ENCODE measurements at places on chromosomes 12 and 14.

GRCh38 chr12:13210236-13211190, 14.0 kb downstream of the EMP1 start:
- no peak for DNase-seq

- DNase-seq: no peak
Observed at GRCh38 chr14:81474148-81474492, 59.5 kb downstream of the SEL1L start.

DNA sequence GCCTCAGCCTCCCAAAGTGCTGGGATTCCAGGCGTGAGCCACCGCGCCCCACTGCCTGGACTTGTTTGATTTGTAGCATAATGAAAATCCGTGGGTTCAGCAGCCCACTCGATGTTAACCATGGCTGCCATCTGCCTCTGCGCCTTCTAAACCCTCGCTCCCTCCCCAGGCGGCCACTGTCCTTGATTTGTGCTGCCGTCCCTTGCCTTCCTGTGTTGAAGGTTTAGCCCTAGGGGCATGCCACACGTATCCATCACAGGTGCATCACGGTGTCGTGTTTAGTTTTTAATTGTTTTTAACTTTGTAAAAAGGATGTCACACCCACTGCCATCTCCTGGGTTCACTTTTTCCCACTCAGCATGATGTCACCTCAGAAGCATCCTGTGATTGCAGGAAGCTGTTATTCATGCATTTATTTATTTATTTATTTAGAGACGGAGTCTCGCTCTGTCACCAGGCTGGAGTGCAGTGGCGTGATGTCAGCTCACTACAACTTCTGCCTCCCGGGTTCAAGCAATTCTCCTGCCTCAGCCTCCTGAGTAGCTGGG, 24.5 kb upstream of the ULK1 start:
- no peak for DNase-seq

DNA sequence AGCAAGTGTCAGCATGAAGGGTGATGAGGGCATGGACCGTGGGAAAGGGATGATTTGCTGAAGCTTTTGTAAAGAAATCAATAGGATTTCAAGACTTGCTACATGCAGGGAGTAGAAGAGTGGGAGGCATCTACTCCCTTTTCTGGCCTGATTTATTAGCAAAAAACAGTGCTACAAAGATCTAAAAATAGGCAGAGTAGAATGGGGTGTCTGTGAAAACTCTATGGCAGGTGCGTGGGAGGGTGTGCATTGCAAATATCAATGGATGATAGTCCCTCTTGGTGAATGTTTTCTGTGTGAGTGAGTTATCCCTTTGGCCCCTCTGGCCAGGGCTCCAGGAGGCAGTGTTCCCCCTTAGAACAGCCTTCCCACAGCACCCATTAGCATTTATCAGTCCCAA, 139.0 kb downstream of the SMOC1 start:
- DNase-seq: no peak

DNA sequence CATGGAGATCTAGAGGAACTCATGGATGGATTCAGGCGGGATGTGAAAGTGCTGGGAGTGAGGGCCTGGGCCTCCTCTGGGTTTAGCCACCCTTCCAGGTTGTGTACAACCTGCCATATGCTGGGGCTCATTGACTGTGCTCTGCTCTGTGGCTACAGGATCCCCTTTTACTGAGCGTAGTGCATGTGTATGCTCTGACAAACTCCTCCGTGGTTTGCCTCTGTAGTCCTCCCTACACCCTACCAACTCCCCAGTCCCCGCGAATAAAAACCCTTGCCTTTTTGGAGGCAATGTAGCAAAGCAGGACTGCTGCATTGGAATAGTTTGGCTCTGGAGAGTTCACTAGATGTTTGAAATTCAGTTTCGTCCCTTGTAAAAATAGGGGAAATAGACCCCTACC, 17.4 kb downstream of the JDP2 start:
- DNase-seq: no peak

GRCh38 chr12:27297566-27297965, 35.1 kb upstream of the BMAL2 start:
- no peak for DNase-seq

GRCh38 chr12:111368291-111368787, 556 bp downstream of the PHETA1 start:
- DNase-seq: no peak

DNA sequence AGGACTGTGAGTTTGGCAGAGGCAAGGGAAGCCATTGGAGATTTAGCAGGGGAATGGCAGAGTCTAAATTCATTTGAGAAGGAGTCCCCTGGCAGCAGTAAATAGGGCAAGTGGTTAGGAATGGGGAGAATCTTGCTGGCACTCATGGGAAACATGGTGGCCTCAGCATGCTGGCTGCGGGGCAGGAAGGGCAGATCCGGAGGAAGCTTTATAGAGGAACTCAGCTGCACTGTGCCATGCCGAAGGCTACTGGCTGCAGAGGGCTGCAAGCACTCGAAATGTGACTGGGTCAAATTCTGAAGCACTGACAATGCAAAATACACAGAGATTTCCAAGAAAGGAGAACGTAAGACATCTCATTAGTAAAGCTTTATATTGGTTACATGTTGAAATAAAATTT, 23.9 kb downstream of the CCNK start:
- DNase-seq: no peak

DNA sequence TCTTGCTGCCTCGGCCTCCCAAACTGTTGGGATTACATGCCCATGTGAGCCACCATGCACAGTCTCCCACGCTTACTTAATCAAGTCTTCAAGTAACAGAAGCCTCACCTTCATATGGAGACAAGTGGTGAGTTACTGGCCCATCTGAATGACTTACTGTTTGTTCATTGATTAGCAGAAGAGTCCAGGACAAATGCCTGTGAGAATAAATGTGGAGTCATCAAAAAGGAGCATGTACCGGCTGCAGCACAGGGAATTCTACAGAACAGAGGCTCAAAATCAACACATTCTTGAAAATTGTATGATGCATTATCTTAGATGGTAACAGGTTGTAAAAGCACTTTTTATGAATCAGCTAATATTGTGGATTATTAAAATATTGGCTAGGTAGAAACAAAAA, 72.5 kb upstream of the FERMT2 start:
- DNase-seq: no peak

- DNase-seq: no peak
Observed at GRCh38 chr12:19761463-19761862, 322.2 kb downstream of the AEBP2 start.

All from NCI-H2081 treated with DMSO at 0.1 percent for 48 hours (cell line).